D721Med (cell line): ENCODE measurements at places on chromosomes 5 and 9.

DNA sequence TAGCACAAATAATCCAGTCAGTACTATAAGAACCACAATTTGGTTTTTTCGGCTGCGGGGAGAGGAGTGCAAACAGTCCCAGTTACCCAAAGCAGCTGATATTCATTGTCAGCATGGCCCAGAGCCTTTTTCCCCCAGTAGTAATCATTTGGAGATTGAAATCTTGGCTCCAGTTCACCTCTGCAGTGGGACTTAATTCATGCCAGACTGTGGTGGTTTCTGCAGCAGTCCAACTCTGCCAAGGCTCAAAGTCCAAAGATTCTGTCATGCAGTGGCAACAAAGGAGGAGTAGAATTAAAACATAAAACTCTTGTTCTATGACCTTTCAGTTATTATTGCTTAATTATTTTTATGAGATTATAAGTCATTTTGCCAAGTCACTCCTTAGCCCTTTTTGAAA, 25.0 kb upstream of the TRIM36 start:
- no peak for DNase-seq

- DNase-seq, result no peak
These were observed 93.6 kb downstream of the SEMA6A start for GRCh38 chr5:116480894-116481510.

GRCh38 chr5:148993283-148993936, 69.5 kb downstream of the SH3TC2 start:
- no peak for DNase-seq

- no peak for DNase-seq
These were observed 71.9 kb downstream of the MFAP3 start for GRCh38 chr5:154110716-154111115.

- peak; percentile 92 for DNase-seq
These were observed 4.4 kb downstream of the CRB2 start for GRCh38 chr9:123360161-123361085.

DNA sequence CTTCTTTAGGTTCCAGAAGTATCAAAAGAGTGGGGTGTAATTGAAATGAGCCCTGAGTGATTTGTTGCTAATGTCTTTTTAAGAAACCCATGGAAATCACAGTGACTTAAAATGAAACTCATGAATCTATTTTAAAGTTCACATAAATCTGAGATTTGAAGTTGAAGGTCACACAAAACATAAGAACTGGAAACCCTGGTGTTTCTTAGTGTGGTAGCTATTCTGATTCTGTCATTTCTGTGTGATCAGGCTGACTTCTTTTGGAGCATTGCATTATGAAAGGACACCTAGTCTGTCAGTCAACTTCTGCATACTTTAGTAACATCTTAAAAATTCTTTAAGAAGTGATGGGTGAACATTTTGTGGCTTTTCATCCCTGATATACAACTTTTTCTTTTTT, 448.8 kb downstream of the TLE4 start:
- no peak for DNase-seq

GRCh38 chr9:81245254-81245956, 443.9 kb downstream of the TLE1 start:
- no peak for DNase-seq

- DNase-seq, result no peak
These were observed 23.4 kb downstream of the WNK2 start for GRCh38 chr9:93207326-93207814.

GRCh38 chr5:58025809-58026208, 434.1 kb downstream of the PLK2 start:
- no peak for DNase-seq

DNA sequence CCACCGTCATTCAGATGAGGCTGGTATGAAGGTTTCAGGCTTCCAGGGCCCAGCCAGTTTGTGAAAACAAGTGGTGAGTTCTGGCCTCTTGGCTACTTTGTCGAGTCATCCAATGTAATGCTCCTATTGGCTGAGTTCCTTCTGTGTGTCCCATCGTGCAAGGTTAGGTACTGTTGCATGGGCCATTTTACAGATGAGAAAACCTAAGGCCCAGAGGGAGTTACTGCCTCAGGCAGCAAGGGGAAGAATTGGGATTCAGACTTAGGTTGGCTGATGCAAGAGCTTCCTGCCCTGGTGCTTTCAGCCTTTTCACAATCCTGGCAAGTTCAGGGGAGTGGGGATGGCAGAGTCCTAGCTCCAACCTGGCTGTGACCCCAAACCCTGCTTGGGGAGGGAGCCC, 17.4 kb upstream of the PITX1 start:
- DNase-seq, result no peak

GRCh38 chr5:148457183-148457620, 73.4 kb downstream of the FBXO38 start:
- no peak for DNase-seq

DNA sequence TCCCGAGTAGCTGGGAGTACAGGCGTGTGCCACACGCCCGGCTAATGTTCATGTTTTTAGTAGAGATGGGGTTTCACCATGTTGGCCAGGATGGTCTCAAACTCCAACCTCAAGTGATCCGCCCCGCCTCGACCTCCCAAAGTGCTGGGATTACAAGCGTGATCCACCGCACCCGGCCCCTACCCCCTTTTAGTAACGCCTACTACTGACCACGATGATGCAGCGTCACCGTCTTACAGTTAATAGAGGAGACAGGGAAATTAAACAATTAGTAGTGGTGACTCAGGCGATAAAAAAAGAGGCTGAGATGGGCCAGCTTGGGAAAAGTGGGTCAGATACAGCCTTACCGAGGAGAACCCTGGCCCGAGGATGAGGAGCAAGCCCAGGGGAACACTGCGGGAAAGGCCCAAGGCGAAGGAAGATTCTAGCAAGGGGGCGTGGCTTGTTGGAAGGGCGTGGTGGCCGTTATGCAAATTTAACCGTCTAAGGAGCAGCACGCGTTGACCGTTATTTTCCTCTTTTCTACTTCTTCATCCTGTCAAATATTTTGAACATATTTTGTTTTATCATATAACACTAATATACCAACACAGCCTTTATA, 1.6 kb upstream of the SETX start:
- DNase-seq, result no peak

DNA sequence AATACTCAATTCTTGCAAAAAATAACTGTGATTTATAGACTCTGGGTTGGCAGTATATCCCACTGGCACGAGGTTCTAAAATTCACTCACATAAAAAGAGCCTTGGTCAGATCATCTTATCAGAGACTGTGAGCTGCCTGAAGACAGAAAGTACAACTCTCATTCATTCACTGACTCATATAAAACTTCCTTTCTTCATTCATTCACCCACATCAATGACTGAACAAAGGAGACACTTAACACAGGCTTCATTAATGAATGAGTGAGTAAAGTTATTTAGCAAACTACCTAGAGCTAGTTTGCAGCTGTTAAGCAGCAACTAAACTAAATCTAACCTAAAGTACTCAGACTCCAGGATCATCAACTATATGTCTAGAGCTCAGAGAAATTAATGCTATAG, 214.7 kb downstream of the DENND1A start:
- DNase-seq, result no peak

GRCh38 chr9:18723366-18723765, 249.4 kb downstream of the ADAMTSL1 start:
- DNase-seq, result no peak

DNA sequence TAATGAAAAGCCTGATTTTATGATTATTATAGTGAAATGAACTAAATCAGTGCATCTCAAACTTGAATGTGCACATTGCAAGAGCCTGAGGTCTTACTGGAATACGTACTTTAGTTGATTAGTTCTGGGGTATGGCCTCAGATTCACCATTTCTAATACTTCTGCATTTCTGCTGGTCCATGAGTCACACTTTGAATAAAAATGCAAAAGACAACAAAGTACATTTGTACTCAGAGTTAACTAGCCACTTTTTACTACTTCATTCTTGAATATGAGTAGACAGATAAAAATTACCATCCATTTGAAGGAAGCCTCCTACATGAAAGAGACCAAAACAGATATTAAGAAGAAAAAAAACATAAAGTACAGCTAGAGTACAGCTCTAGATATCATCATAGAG, 27.1 kb upstream of the PRR16 start:
- DNase-seq, result no peak

- DNase-seq, result no peak
These were observed 422.3 kb downstream of the CAAP1 start for GRCh38 chr9:26470284-26470683.

DNA sequence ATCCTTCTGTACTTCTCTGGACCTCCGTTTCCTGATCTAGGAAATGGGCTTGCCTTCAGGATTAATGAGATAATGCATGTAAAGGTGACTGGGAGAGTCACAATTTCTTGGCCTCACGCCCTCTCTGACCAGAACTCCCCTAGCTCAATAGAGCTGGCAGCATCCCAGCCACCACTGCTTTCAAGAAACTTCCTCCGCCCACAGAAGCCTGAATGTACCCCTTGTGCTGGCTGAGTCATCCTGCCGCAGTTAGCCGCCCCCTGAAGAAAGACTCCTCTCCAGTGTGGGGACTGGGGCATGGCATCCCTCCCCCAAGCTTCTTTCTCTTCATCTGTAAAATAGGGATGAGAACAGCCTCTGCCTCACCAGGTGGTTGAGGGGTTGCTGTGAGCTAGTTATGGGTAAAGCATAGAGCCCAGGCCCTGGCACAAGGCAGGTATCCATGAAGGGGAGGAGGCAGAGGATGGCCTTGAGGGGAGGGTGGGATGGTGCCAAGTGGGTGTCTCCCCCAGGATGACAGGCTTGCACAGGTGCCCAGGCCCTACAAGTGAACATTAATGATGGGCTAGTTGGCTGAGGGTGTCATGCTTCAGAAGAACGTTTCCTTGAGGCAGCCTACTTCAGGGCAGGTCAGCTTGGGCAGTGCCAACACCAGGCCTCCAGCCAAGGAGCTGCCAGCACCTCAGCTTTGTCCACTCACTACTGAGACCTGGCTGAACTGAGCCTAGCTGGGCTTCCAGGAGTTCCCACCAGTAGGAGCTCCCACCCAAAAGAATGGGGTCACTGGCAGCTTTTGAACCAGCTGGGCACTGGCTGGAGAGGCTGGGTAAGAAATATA, 3.4 kb downstream of the PDLIM4 start:
- DNase-seq, result no peak

- DNase-seq, result no peak
These were observed 43.7 kb downstream of the PSD2 start for GRCh38 chr5:139839232-139839815.

GRCh38 chr9:88746743-88747398, 211.9 kb downstream of the NXNL2 start:
- no peak for DNase-seq

GRCh38 chr5:82599030-82599429, 320.9 kb upstream of the RPS23 start:
- DNase-seq, result no peak

DNA sequence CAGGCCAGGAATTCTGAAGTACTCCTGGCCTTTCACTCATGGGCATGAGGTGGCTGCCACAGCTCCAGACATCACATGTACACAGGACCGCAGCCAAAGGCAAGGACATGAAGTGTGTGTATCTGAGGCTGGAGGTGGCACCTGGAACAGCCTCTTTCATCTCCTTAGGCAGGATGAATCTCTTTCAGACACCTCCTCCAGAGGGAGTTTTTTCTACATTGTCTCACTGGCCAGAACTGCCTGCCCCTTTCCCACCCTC, 142.8 kb downstream of the BARX1 start:
- no peak for DNase-seq

GRCh38 chr5:20615888-20616563, 628.0 kb upstream of the CDH18 start:
- DNase-seq, result no peak

DNA sequence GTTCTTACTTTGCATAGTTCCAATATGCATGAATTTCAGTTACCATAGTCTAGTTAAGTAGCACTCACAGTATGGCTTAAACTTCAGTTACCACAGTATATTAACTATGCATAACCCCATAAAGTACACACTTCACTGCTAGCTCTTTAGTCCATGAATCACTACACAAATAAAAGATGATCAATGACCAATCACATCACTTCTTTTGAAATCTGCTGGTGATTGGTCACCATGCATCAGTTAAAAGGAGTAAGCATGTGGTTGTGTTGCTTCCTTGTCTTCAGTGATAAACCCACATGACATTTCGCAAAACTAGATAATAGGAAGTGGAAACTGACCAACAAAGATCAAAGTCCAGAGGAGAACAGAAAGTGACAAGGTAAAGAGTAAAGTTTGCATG, 79.0 kb downstream of the TAF11L14 start:
- no peak for DNase-seq

DNA sequence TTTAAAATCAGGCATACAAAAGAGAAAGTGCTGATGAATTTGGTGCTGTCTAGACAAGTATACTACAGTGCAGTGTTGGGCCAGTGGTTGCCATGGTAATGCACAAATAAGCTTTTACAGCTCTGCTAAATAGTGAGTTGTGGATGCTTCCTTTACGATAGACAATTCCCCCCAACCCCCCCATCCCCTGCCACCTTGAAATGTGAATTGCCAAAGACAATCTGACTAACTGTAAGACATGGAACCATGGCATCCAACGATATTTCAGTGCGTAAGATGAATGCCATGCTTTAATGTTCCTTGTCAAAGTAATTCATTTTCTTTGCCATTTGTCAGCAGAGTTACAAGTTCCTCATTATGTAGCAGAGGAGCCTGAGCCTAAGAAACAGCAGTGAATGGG, 91.5 kb upstream of the NREP start:
- DNase-seq, result no peak

DNA sequence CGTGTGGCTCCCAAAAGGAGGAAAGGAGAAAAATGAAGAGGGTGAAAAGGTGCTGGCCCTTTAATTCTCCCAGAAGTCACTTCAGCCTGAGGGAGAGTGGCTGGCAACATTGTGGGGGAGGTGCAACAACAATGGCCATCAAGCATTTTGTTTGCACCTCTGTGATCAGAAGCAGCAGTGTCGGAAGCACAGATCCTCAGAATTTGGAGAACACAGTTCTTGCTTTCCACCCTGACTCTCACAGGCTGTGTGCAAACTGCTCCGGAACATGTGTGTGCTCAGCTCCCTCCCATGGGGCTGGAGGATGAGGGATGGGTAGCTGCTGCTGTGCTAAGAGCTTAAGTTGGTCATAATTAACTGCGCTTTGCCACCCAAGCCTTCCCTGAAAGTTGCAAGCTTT, 127.1 kb downstream of the DPYSL3 start:
- no peak for DNase-seq

- DNase-seq, result no peak
These were observed 536.9 kb upstream of the WWC1 start for GRCh38 chr5:167754501-167755021.

DNA sequence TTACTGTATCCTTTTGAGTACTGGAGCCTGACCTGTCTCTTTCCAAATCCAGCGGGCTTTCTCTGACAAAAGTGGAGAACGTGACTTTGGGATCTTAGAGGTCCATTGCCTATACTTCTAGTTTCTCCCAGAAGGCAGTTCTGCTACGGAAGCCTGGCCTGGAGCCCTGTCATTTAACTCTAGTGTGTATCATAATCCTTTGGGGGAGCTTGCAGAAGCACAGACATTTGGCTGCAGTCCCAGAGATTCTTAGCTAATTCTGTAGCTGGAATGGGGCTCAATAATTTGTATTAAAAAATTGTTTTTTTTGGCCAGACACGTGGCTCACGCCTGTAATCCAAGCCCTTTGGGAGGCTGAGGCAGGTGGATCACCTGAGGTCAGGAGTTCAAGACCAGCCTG, 3.0 kb downstream of the HARS2 start:
- no peak for DNase-seq

- no peak for DNase-seq
These were observed 35.4 kb downstream of the UBE2R2 start for GRCh38 chr9:33852216-33852826.
